Stimulated activated CD4-positive, alpha-beta T cell treated with anti-CD3 and anti-CD28 coated beads, TNF-alpha, amount 100 ng/mL, for 4 hours (primary cell): ENCODE measurements at places on chromosomes 7 and 10.

- no peak for DNase-seq
Measured at GRCh38 chr10:54335296-54335695, 465.7 kb downstream of the PCDH15 start.

GRCh38 chr10:102627736-102628293 lies 16.5 kb upstream of the TRIM8 start:
- DNase-seq: no peak

GRCh38 chr10:712089-712488 lies 22.6 kb upstream of the DIP2C start:
- DNase-seq: no peak

GRCh38 chr10:50992972-50993766 lies 81.1 kb upstream of the PRKG1 start:
- DNase-seq: no peak

DNA sequence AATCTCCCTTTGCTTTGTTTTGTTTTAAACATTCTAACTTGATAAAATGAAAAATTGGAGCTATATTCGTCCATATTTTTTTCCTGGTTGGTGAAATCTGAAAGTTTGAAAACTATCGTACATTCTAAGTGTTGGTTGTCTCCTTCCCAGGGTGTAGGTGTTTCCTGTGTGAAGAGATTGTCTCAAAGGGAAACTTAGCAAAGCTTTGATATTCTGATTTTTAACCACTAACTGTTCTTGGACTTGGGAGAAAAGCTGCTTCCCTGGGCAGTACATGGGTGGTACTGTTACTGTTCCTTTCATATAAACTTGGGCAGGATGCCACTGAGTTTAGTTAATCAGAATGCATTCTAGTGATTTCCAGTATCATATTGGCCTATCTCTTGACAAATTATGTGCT lies 253.5 kb upstream of the LRGUK start:
- no peak for DNase-seq

GRCh38 chr10:86312701-86313270 lies 53.8 kb downstream of the GRID1 start:
- no peak for DNase-seq

DNA sequence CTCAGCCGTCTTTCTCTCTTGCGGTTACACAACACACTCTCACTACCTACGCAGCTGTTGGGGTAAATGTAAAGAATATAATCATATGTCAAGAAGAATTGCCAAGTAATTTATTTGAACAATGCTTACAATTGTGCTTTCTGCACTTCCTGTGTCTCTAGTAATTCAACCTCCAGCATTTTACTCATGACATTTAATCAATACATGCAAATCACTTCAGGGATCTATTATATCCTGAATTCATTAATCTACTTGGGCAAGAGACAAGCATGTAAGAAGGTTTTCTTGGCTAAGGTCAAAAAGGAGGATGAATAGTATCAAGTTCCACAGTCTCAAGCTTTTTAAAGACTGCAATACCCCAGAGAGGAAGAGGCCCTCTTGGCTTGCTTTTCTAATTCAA lies 562.9 kb upstream of the ADARB2 start:
- no peak for DNase-seq

GRCh38 chr7:148723166-148723559 lies 24.5 kb downstream of the CUL1 start:
- no peak for DNase-seq

DNA sequence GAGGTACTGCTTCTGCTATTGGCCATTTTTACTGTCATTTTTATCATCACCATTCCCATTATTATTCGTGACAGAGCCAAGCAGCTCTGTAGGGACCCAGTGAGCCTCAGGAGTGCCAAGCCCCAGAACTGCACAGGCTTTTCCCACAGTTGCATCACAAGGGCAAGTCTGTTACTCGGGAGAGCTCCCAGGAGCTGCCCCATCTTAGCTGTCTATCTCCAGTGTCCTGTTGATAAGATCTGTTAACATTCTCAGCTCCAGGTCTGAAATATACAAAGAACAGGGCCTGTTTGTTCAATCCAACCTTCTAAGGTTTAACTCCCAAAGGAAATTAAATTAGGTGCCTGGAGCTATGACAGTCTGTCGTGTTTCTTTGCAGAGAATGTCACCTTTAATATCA lies 20.2 kb upstream of the TRIM8 start:
- no peak for DNase-seq

DNA sequence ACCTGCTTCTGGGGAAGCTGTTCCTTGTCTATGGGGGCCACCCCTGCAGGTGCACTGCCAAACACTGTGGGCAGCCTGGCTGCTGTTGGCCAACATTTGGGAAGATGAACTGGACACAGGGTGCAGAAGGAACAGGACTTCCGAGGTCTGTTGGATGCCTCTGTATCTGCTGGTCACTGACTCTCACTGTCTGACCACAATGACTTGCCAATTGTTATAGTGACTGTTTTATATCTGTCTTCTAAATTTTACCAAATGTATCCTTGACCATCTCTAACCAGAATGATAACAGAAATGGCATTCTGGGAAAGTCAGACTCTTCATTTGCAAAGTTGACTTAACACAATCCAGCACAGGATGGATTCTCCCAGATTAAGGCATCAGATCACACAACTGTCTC lies 214.0 kb upstream of the PRSS58 start:
- no peak for DNase-seq

DNA sequence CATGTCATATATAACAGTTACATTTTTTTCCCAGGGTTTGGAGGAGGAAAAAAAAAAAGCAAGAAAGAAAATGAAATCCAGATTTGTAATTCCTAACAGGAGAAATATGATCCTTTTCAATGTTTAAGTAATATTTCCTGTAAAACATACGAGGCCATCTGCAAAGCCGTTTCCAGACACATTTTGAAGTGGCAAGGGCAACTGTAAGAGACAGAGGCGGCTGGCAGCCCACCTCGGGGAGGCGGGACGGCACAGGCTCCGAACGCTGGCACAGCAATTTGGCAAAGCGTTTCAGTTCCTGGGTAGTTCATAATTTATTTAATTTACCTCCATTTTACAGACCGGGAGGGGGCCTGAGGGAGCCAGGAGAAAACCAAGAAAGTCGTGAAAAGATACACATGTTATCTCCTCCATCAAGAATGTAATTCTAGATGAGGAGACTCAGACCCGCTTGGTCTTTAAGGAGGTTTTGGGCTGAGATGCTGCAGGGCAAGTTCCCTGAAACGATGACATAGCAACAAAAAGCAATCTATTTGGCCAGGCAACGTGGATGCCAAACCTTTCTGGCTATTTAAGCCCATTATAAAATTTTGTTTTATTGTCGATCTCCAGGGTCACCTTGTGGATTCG lies 448.5 kb upstream of the MKI67 start:
- DNase-seq: no peak

GRCh38 chr10:116385994-116386809 lies 41.4 kb upstream of the PNLIPRP3 start:
- DNase-seq: no peak

DNA sequence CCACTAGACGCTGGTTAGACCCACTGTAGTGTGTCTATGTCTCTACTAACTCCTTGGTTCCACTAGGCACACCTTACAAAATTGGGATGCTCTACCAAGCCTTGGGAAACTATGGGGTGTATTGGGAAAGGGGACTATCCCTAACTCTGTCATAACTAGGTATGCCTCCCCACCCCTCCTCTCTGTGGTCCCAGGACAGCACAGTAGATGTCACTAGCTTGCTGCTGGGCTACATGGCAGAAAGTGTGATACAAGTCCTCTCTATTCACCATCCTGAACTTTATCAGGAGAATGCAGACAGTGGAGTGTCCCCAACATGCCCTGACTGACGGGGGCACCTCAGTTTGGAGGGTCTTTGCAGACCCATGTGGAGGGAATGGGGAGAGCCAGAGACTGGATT lies 30.3 kb upstream of the TMEM273 start:
- no peak for DNase-seq

GRCh38 chr10:103645141-103646054 lies 151.9 kb downstream of the NEURL1 start:
- DNase-seq: no peak

GRCh38 chr10:118311505-118311904 lies 30.6 kb downstream of the FAM204A start:
- DNase-seq: no peak

GRCh38 chr10:127587668-127588365 lies 38.7 kb downstream of the NPS start:
- no peak for DNase-seq

DNA sequence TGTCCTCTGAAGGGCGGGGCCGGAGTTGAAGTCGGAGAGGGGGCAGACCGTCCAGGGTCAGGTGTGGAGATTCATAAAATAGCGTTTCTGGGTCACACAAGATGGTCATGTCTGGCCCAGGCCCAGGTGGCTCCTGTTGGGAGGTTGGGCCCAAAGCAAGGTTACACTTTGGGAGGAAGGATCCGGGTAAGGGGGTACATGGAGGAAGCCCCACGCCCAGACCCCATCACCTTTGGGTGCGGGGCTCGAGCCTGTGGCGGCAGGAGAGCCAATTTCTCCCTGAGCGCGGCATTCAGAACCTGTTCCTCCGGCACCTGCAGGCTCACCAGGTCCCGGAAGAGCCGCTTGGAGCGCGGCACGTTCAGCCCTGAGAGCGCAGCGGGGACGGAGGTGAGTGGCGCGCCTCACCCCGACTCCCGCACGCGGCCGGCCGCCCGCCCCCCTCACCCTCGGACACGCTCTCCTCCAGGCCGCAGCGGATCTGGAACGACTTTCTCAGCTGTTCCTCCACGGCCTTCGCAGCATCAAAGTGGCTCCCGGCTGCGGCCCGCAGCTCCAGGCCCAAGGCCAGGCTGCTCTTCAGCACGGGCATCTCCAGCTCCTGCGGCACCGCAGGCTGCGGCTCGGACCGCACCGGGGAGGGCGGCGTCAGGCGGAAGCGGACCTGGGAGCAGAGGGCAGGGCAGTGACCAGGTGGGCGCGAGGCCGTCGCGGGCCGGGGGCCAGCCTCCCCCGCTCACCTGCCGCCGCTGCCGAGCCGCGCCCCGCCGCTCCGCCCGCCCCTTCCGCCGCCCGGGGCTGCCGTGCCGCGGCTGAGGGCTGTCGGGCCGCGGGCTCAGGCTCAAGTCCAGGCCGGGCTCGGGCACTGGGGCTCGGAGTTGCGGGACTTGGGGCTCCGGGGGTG lies 644 bp downstream of the PPP1R35 start:
- peak; percentile 31 for DNase-seq

DNA sequence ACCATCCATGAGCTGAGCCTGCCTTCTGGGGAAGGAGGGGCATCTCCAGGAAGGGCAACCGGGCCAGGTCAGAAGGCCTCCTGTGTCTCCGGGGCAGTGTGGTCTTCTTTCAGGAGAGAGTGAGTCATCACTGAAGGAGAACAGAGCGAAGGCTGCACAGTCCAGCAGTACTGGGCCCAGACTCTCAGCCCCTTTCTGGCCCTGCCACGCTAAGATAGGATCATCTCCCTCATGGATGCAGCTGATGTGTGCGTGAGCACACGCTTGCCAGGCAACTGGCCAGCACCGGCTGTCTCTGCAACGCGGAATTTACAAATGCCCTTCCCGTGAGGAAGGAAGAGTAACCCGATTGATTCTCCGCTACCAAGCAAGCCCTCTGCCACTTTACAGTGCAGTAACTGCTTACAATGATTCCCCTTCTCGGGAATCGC lies 328.2 kb downstream of the TNS3 start:
- DNase-seq: no peak

DNA sequence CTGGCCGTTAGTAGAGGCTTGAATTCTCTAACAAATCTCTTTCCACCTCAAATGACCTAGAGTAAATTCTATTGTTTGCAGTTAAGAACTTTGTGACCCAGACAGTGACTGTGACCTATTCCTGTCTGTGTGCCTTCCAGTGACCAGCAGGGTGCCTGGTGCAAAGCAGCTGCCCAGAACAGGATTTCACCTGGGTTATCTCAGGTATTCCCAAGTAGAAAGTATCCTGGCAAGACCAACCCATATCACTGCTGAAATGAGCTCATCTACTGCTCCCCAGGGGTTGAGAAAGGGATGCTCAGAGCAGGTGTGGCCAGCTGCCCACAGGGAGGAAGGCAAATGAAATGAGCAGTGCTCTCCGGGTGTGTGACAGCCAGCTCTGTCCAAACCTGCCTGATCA lies 2.1 kb upstream of the MSMB start:
- no peak for DNase-seq

GRCh38 chr10:4028027-4028471 lies 243.0 kb upstream of the KLF6 start:
- DNase-seq: no peak

DNA sequence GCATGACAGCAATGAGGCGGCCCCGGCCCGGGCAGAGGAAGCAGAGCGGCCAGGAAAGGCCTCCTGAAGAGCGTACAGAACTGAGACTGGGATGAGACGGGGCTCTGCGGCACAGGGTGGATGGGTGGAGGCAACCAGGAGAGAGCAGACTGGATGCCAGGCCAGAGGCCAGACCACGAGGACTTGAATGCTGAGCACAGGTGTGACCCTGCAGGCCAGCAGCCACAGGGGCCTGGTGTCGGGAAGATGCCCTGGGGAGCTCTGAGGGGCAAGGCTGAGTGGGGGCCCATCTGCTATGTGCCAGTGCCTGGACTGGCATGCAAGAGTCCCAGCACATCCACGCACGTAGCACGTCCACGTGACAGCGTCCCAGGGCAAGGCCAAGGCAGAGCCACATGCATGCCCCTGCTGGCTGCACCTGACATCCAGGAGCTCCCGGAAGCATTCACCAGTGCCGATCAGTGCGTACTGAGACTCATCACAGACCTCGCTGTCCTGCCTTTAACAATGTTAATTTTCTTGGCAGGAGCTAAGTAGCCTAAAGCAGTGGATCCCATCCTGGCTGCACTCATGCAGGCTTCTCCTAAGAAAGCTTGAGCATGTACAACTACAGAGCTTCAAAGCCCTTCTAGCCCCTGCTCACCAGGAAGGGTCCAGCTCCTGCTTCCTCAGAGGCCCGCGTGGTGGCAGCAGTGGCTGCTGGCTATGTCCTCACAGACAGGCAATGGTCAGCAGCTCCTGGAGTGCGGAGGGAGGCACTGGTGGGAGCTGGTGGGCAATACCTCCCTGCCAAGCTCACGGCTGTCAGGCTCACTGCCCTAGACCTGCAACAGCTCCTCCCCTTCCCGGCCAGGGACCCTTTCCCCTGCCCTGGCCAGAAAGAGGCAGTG lies 18.0 kb downstream of the GRID1 start:
- DNase-seq: no peak

DNA sequence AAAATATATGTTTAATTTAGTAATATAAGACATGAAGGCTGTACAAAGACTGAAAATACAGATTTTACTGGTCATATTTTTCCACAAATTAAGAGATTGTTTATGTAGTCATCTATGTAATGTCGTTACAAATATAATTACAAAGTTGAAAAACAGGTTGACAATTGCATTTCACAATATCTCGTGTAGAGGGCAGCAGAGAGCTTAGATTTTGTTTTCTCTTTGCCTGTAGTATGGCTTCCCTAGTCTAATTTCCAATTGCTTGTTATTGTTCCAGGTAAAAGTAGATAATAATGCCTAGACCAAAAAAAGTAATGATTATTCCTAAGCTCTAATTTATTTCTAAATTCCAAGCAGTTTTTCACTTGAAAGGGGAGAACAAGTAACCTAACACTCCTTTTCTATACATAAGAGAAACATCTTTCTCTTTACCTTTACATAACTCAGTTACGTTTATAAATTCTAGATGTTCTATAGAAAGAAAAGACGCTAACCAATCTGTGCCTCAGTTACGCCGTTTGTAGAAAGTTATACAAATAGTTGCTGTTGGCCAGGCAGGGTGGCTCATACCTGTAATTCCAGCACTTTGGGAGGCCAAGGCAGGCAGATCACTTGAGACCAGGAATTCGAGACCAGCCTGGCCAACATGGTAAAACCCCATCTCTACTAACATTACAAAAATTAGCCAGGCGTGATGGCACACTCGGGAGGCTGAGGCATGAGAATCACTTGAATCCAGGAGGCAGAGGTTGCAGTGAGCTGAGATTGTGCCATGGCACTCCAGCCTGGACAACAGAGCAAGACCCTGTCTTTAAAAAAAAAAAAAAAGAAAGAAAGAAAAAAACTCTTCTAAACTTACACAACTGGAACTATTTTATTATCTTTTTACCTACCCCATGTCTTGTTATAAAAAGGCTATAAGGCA lies 30.0 kb downstream of the NET1 start:
- peak; percentile 9 for DNase-seq
